ENCODE measurements at places on chromosomes 1 and 21.

DNA sequence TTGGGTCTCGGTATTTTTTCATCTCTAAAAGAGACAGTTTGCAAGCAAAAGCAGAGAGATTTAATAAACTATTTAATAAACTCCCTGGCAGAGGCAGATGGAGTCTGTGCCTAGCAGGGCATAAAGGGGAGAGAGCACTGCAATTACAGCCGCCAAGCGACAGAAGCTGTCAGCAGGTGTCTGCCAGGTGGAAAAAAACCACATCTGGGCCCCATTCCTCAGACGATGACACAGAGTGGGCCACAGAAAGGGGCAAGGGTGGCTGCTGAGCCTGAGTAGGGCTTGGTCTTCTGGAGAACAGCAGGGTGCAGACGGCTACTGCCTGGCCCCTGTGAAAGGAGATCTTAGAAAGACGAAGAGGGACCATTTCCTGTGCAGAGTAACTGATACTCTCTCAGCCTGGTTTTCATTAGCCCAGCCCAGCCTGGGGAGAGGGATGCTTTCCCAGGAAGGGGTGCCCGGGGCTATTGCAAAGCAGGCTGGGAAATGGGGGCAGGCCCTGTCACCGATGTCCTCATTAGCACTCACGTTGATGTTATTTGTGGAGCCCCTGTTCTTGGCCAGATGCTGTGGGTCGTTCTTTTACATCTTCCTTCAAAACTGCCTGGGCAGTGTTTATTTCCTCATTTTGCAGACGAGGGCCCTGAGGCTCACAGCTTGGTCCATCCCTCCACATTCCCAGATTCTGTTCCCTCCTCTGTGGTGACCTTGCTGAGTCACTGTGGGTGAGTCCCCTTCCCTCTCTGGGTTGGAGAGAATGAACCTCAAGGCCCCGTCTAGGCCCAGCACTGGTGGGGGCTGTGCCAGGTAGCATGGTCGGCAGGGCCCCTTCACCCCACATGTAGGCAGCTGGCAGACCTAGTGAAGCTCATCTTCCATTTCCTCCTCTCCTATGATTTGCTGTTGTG, 472.7 kb downstream of the PTPRU start:
- no peak for DNase-seq

- DNase-seq, result no peak
Measured at GRCh38 chr1:209766051-209766450, 10.2 kb downstream of the TRAF3IP3 start.

DNA sequence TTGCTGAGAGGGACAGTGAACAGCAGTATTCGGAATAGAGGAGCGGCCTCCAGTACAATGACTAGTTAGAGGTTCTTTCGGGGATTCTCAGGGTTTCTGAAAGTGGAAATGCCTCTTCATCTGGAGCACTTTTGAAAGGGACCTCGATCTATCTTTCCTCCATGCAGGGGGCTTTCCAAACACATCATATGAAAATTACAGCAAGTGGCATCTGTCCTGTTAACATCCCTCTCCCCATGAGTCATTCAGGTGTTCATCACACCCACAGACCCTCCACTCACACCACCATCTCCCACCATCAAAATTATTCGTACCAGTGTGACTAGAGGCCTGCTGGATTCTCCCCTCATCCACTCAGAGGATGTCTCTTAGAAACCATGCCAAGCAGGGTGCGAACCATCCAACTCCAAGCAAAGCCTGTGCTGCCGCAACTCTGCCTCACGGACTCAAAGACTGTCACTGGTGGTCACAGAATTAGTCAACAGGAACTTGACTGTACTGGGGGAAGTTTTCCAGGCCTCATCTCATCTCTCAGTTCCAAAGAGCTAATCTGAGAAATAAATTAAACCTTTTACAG, 211.1 kb downstream of the MRPL39 start:
- no peak for DNase-seq

GRCh38 chr1:51552929-51553807, 34.1 kb upstream of the EPS15 start:
- no peak for DNase-seq

DNA sequence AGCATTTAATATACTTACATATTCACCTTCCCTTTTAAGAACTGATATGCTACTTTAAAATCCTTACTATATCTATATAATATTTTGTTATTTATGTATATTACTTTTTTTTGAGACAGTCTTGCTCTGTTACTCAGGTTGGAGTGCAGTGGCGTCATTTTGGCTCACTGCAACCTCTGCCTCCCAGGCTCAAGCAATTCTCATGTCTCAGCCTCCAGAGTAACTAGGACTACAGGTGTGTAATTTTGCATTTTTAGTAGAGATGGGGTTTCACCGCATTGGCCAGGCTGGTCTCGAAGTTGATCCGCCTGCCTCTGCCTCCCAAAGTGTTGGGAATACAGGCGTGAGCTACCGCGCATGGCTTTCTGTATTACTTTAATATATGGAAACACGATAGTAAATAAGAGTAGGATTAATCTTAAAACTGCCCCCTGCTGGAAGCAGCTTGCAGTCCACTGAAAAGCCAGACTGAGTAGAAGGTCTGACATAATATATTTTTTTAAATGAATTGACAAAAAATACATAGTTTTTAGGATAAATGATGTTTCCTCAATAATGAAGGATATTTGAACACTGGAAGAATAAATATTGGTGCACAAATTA, 24.4 kb downstream of the RCAN3 start:
- DNase-seq, result no peak

- DNase-seq, result no peak
Measured at GRCh38 chr1:178094739-178095645, 1.1 kb downstream of the RASAL2 start.

GRCh38 chr1:51002516-51002915, 32.5 kb downstream of the CDKN2C start:
- DNase-seq, result no peak

GRCh38 chr1:39182804-39183203, 21.7 kb upstream of the MACF1 start:
- no peak for DNase-seq

DNA sequence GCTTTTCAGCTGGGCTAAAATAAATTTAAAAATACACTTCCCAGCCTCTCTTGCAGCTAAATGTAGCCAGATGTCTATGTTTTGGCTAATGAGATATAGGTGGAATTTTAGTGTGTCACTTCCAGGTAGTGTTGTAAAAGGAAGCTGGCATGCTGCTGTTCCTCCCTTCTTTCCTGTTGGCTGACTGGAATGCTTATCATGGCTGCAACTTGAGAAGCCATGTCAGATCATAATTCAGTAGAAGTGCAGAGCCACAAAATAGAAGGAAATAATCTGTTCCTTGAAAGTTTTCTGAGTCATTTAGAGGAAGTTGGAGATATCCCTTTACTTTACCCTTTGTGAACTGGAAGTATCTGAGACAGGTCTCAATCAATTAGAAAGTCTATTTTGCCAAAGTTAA, 10.9 kb upstream of the RBM15 start:
- DNase-seq, result no peak

- no peak for DNase-seq
Measured at GRCh38 chr21:39346206-39346605, 2.7 kb downstream of the HMGN1 start.

DNA sequence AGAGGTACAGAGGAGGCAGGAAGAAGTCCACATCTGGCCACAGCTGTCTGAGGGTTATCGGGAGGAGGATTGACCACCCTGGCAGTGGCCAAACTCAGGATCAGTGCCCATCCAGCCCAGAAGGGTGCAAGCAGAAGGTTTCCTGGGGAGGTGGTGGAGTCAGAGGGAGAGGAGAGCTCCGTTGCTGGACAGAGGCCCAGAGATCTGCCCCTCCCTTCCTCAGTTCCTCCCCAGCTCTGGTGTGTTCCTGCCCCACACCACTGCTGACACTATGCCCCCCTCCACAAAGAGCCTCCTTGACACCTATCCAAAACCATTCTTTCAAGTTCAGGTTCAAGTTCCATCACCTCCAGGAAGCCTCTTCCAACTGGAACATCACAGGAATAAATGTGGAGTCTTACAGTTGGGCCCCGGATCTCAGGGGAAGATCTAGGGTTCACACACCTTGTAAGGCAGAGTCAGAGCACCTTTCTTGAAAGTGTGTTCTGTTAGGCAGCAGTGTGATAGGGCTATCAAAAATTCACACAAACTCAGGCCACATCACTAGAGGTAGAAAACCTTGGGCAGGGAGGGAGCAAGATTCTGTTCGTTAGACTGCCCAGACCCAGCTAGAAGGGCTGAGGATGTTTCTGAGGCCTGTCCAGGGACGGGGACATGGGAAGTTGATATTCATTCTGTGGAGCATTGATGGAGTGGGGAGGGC, 7.4 kb downstream of the LDLRAD1 start:
- DNase-seq, result no peak

- DNase-seq, result no peak
Measured at GRCh38 chr1:181482521-181483284, 614 bp upstream of the CACNA1E start.

DNA sequence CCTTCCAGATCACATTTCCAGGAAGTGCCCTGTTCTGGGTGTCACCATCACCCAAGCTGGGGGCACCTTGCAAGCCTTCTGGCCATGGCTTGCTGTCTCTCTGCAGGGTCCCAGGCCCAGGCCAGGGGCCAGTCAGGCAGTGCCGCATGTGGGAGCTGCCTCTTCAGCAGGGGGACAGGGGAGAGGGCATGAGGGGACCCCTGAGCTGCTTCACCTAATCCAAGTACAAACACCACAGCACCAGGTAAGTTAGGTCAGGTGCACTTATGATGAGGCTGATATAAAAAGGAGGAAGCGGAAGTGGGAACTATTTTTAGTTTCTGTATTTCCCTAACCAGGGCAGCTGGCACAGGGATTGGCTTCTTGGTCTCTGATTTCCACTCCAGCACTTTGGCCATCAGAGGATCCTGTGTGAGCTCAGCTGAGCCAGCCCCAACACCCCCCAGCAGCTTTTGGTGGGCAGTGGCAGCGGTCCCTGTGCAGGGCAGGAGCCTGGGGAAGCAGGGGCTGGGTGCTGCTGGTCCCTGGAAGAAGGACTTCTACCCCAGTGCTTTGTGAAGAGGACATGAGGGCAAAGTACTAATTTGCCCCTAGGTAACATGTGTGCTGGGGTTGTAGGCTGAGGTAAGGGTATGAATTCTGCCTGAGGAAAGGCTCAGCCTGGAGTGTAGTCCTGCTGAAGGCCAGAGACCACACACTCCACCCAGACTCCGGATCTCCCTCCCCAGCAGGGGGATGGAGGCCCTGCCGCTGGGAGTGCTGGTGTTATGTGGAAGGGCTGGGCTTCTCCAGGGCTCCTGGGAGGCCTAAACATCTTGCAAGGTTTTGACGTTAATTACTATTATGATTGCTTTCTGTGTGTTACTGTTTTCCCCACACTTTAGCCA, 3.3 kb upstream of the PCBP3 start:
- no peak for DNase-seq

DNA sequence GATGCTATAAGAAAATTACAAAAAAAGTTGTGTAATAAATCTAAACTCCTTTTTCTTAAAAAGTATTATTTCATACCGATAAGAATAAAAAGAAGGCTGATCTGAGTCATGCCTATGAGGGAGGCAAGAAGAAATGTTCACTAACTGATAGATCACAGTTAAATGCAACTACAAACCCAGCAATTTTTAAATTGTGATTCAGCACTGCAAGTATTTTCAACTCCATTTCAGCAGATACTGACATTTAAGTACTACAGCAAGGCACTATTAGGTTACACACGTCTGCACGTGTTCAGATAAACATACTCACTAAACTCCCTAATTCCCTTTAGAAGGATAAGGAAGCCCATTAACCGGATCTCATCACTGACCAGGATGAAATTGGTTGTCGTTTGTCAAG, 213.3 kb upstream of the ZRANB2 start:
- no peak for DNase-seq

DNA sequence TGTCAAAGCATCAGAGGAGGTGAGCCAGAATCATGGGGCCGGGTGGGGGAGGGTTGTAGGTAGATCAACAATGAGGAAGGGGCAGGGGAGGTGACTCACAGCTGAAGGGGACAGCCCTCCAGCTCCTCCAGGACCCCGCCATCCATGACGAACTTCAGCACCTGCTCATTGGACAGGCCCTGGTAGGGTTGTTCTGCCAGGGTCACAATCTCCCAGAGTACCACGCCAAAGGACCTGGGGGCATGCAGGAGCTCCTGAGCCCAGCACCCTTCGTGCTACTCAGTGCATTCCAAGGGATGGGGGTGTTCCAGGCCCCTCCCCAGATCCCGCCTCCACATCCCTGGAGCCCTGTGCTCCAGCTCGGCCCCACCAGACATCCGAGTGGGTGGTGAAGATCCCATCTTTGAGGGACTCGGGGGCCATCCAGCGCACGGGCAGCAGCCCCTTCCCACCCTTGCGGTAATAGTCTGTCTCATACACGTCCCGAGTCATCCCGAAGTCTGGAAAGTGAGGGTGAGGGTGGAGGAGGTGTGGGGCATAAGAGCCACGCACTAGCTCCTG, 17.5 kb downstream of the INSRR start:
- no peak for DNase-seq

GRCh38 chr1:64320922-64321614, 117.6 kb downstream of the UBE2U start:
- DNase-seq, result no peak

DNA sequence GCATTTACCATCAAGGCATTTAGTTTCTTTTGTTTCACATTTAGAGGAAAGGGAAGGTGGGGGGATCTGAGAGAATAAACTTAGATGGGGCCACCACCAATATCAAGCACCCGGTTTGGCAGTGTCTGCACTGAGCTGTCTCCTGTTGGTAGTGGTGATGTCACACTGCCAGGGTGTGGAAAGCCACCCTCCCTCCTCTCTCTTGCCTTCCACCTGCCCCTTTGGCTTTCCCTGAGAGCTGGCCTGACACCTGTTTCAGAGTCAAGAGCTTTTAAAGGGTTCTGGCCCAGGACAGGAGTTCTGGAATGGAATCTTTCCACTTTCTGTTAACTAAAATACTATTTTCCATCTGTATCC, 13.4 kb downstream of the ATF3 start:
- no peak for DNase-seq

DNA sequence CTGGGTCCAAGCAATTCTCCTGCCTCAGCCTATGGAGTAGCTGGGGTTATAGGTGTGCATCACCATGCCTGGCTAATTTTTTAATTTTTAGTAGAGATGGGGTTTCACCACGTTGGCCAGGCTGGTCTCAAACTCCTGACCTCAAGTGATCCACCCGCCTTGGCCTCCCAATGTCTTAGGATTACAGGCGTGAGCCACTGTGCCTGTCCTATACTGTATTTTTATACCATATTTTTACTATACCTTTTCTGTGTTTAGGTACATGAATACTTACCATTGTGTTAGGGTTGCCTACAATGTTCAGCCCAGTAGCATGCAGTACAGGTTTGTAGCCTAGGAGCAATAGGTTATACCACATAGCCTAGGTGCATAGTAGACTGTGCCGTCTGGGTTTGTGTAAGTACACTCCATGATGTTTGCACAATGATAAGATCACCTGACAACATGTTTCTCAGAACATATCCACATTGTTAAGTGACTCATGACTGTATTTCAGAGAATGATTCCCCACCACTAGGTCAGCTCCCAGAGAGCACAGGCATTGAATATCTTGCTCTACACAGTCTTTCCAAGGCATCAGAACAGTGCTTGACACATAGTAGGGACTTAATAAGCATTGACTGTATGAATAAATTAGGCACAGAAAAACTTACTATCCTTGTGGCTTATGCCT, 6.0 kb upstream of the CITED4 start:
- DNase-seq, result no peak

DNA sequence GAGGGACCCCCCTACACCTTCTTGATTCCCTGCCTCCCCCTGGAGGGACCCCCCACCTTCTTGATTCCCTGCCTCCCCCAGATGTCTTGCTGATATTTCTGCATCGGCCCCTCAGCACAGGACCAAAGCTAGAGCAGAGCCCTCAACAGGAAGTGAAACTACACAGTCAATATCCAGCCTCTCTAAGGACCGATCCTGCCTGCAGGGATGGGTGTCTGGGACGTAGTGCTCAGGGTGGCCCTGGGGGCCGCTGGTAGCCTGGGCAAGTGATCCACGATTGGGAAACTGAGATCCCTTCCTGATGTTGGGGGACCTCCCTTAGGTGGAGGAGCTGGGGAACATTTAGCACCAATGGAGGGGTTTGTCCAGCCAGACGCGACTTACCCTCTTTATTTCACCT, 3.9 kb upstream of the LEFTY2 start:
- no peak for DNase-seq

Data from stimulated activated CD8-positive, alpha-beta memory T cell treated with anti-CD3 and anti-CD28 coated beads, Interleukin-4, amount 100 ng/mL, for 1 hour (primary cell).